ENCODE measurements at places on chromosomes 11 and 22.

DNA sequence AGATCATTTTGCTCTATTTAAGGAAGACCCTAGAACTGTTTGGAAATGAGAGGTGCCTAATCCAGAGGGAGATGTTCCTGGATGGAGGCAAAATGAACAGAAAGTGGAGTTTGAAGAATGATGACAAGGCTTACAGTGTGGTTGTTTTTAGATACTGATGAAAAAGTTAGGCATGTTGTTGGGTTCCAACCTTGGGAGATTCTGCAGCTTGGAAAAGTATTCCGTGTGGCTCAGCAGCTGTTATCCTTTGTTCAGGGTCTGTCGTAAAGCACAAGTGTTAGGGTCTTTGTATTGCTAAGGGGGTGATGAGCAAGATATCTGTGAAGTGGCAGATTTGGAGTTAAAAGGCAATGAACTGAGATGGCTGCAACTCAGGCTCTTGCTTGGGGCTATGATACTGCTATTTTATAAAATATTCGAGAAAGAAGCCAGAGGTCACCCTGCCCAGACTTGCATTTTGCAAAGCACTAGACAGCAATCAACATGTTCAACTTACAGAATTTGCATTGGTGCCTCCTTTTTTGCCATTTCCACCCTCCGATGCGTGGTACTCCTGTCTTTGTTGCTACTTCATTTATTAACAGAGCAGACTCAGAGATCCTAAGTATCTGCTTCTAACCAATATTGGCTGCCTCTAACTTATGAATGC lies 45.3 kb upstream of the POGLUT3 start:
- no peak overlapping the region for H3K27ac ChIP-seq
- no peak overlapping the region for H3K4me3 ChIP-seq
- no peaks in the 10 kb centered on the region for H3K27me3 ChIP-seq
- DNase-seq = no peak

DNA sequence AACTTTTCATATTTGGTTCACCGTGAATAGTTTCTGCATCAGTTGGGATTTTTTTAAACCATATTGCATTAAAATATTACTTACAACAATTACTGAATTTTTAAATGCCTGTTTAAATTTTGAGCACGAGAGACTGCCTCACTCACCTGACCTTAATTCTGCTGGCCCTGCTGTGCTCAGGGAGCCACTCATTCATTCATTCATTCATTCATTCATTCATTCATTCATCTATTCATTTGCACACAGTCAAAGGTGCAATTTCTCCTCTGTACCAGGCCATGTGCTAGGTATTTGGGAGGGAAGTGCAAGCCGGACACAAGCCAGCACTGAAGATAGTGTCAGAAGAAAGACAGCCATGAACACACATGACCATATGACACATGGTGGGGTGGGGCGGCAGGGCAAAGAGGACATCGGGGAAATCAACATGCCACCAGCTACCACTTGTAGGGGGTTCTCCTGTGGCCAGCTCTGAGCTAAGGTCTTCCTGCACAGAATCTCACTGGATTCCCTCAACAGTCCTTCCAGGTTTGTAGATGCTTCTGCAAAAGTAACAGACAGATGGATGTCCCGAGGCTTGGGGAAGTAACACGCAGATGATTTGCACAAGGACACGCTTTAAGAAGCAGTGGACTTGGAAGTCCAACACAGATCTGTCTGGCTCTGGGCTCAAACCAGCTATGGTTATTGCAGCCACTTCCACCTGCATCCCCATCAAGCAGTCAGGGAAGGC lies 568 bp upstream of the CSF2RB start:
- no peaks in the 10 kb centered on the region for H3K4me1 ChIP-seq
- no peaks in the 10 kb centered on the region for H3K36me3 ChIP-seq
- DNase-seq = no peak

DNA sequence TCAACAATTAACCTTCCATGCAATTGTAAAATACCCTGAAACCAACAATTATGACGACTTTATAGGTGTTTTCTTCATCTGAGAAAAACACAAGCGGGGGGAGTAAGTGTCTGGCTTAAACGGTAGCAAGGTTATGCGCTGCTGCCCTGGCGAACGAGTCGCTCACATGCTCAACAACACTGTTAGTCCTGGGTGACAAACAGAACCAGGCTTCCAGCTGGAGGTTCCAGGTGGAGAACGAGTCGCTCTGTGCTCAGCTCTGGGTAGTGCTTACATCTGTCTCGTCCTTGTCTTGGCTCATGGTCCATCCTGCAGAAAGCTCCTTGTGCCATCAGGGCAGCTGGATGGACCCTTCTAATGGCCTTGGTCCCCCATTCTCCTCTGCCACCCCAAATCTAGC lies 48.2 kb downstream of the PC start:
- no peak for DNase-seq
- H3K36me3 ChIP-seq = no peaks in the 10 kb centered on the region
- H3K4me3 ChIP-seq = no peak overlapping the region

DNA sequence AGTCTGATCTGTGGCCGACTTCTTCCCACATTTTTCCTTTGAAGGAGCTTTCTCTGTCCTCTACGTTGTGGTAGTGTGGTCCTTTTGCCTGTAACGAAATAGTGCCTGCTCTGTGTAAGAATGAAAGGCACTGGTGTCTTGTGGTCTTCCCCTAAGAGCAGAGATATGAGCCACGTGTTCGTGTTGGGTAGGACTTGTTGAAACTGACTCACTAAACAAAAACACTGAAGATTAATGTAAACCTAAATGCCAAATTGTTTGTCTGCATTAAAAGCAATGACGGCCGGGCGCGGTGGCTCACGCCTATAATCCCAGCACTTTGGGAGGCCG lies 10.1 kb upstream of the RPS3 start:
- H3K27me3 ChIP-seq = no peaks in the 10 kb centered on the region
- no peak overlapping the region for H3K4me3 ChIP-seq
- H3K27ac ChIP-seq = no peak overlapping the region
- H3K4me1 ChIP-seq = peaks cover 46% of the 10 kb centered on the region

DNA sequence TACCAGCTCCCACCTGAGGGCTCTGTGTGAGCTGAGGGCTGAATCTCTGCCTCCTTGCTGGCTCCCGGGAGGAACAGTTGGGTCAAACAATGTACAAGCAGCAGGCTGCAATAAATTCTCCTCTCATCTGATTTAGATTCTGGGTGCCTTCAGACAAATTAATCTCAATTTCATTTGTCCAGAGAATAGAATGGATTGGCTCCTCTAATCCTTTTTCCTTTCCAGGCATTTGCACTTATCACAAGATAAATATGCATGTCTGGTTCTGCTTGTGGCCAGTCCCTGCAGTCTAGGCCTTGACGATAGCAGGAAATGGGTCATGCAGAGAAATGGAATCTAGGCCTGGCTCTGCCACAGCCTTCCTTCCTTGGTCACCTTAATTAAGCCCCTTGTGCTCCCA lies 28.7 kb downstream of the UPB1 start:
- H3K4me3 ChIP-seq = no peak overlapping the region
- DNase-seq = no peak
- no peaks in the 10 kb centered on the region for H3K36me3 ChIP-seq

DNA sequence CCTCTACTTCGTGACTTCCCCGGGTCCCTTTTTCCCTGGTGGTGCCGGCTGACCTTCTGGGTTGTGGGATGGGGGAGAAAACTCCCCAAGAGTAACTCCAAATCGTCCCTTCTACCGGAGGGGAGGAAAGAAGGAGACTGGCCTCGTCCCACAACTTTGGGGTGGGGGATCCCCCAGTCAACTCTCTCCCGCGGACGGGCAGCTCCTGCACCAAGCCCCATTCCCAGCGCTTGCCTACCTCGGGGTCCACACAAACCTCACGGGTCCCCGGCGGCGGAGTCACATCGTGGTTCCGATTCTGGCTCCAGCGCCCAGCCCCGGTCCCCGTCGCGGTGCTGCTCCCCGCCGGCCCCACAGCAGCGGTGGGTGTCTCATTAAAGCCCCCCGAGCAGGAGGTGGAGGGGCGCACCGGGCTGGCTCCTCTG lies 317 bp downstream of the BDNF start:
- H3K4me3 ChIP-seq = peak overlapping the region; percentile 86
- peak overlapping the region; percentile 86 for H3K27ac ChIP-seq
- H3K27me3 ChIP-seq = no peaks in the 10 kb centered on the region

DNA sequence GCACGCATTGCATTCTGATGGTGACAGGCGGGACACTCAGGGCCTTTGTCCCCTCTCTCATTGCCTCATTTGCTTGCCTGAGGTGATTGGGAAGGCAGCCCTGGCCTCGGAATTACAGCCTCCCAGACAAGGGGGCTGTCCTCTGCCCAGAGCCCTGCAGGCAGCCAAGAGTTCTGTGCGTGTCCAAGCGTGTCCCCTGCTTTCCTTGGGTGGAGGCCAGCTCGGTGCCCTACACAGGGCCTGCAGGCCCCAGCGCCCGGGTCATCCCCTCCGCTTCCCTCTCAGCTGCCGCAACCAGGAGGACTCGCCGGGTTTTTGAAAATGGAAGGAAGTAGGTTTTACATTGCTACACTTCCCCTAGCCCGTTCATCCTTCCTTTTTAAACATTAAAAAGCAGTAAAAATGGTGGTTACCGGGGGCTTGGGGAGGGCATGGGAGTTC lies 1.9 kb downstream of the GRAMD4 start:
- no peaks in the 10 kb centered on the region for H3K36me3 ChIP-seq
- H3K27ac ChIP-seq = no peak overlapping the region
- no peaks in the 10 kb centered on the region for H3K27me3 ChIP-seq
- DNase-seq = no peak

- H3K27me3 ChIP-seq = no peaks in the 10 kb centered on the region
- no peak overlapping the region for H3K27ac ChIP-seq
- no peak for DNase-seq
- H3K4me3 ChIP-seq = no peak overlapping the region
Observed at GRCh38 chr11:67272327-67273259, 6.3 kb downstream of the GRK2 start.

- DNase-seq = no peak
- peaks cover 9% of the 10 kb centered on the region for H3K4me1 ChIP-seq
- H3K27ac ChIP-seq = no peak overlapping the region
- H3K36me3 ChIP-seq = no peaks in the 10 kb centered on the region
Observed at GRCh38 chr11:125402435-125402834, 93.6 kb downstream of the FEZ1 start.
